ENCODE measurements at places on chromosomes 1 and 21. TPM values are rescaled to one million over a fixed set of nuclear protein-coding genes. Genes with fewer than 3 reads are reported as not detected.

DNA sequence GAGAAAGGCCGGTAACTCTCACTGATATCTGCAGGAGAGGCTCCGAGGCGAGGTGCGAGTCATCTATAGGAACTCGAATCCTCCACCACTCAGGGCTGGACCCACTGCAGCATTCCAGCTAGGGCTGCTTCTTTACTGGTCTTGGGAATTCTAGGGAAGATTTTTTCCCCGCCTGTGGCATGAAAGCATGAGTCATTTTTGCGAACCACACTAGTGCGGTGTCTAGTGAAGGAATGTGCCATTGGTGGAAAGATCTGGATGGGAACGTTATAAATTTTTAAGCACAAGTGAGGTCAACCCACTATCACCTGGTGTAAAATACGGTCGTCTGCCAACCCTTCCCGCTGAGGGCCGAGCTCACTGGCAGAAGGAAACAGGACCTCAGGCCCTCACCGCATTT lies 49.7 kb downstream of the SYF2 start:
- no peak for DNase-seq

GRCh38 chr1:202742496-202742895 lies 32.2 kb upstream of the SYT2 start:
- no peak for DNase-seq

GRCh38 chr21:28751176-28751575 lies 241.5 kb downstream of the LTN1 start:
- no peak for DNase-seq

DNA sequence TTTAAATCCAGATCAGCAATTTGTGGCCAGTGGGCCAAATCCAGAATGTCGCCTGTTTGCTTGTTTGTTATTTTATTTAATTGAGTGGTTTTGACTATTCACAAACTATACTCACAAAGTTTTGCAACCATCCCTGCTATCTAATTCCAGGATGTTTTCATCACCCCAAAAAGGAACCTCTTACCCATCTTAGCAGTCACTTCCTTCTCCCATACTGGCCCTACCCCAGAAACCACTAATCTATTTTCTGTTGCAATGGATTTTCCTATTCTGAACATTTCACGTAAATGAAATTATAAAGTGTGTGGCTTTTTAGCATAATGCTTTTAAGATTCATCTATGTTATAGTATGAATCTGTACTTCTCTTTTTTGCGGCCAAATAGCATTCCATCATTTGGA lies 41.3 kb downstream of the WDTC1 start:
- no peak for DNase-seq

- no peak for DNase-seq
Measured at GRCh38 chr1:88060112-88060673, 623.9 kb upstream of the PKN2 start.

DNA sequence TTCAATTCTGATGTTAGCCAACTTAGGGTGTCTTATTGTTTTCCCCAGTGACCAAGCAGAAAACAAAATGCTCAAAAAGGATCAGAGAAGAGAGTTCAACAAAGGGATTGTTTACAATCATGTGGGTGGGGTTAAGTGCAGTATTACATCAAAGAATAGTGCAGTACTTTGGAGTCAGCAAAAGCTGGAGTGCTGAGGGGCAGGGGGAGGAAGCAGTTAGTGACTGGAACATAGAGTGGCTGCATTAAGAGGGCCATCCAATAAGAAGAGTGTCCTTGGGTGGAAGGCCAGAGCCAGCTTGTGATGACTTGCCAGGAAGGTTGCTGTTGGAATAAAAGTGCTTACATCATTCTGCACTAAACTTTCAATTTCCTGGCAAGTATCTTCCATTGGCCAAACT lies 175.5 kb downstream of the CYYR1 start:
- no peak for DNase-seq

The ASCL5 gene
- polyA plus RNA-seq, result 0.47 TPM

The LCE3E gene
- not detected for polyA plus RNA-seq
